ENCODE measurements at places on chromosomes 5 and 9. TPM values are rescaled to one million over a fixed set of nuclear protein-coding genes. Genes with fewer than 3 reads are reported as not detected.

GRCh38 chr5:2181557-2181956, 298.8 kb upstream of the IRX4 start:
- no peak for DNase-seq

- DNase-seq: no peak
These were observed 26.0 kb downstream of the NUTM2F start for GRCh38 chr9:94302426-94302825.

DNA sequence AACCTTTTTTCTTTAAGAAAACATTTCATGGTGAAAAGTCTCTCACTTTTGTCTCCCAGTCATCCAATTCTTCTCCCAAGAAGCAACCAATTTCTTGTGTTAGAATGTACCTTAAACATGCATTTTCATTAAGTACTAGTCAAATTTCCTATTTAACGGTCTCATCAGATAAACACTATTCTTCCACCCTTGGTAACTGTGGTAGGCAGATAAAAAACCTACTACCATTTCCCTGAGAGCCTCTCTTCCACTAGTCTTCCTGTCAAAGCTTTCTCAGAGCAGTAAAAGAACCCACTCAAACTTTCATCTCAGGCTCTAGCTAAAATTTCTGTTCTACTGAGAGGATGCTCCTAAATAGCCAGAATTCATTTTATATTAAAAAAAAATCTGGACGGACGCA, 10.9 kb downstream of the GNE start:
- DNase-seq: no peak

GRCh38 chr9:899440-900184, 58.1 kb downstream of the DMRT1 start:
- DNase-seq: no peak

DNA sequence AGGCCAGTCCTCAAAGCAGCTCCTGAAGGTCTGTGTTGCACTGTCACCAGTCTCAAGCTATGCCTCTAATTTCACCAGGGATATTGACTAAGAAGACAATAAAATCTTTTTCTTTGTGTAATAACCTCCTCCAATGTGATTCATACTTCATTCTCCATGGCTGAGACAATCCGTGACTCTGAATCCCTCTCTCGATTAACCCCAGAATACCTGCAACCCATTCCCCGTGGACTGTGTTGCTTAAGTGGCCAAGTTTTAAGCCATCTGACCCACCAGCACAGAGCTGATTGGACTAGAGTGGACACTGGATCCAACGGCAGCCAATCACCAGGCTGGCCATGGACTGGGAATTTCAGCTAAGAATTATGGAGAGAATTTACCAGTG, 5.4 kb upstream of the CCIN start:
- no peak for DNase-seq

DNA sequence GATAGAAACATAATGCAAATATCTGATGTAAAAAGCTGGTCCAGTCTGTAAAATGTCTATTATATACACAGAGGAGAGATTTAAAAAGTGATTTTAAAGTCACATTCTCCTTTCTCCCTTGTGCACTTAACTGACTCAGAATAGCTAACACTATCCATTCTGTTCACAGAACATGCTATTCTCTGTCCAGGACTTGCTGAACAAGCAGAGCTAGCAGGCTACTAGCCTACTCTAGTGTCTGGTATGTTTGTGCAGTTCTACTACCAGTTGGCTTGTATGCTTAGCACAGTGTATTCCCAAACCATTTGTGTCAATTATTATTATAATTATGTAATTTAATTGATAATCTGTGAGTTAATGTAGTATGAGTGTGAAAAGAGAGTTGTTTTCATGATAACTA, 161.7 kb upstream of the NUDT12 start:
- DNase-seq: no peak

DNA sequence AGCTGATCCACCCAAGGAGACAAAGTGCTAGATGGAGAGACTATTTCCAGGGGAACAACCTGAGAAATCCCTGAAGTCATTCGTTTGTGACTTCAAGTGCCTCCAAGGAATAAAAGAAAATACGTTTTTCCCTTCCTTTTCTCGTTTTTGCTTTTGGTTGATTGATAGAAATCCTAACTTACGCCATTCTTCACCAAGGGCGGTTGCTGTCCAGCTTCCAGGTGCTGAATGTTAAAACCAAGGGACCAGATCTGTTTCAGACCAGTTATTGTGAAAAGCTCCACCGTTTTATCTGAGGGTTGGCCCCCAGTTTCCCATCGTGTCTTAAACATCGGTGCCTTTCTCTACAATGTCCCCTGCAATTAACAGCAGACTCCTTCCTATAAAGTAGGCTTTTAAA, 600.7 kb upstream of the SGCD start:
- peak; percentile 2 for DNase-seq

- no peak for DNase-seq
These were observed 45.3 kb downstream of the MAP1B start for GRCh38 chr5:72152545-72152944.

DNA sequence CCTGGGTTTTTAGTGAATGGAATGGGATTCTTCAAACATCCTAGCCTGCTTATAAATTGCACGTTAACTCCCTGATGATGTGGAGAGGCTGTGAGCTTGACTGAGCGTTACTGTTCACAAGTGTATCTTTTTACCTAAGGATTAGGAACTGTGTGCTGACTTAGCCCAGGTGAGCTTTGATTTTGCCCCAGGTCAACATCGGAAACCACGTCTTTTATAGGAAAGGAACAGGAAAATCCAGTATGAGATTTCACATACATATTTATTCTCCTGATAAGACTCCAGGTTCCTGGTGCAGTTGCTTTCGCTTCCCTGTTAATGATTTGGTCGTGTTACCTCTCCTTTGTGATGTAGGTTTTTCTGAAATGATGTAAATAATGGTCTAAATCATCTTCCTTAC, 103.2 kb upstream of the BASP1 start:
- DNase-seq: no peak

DNA sequence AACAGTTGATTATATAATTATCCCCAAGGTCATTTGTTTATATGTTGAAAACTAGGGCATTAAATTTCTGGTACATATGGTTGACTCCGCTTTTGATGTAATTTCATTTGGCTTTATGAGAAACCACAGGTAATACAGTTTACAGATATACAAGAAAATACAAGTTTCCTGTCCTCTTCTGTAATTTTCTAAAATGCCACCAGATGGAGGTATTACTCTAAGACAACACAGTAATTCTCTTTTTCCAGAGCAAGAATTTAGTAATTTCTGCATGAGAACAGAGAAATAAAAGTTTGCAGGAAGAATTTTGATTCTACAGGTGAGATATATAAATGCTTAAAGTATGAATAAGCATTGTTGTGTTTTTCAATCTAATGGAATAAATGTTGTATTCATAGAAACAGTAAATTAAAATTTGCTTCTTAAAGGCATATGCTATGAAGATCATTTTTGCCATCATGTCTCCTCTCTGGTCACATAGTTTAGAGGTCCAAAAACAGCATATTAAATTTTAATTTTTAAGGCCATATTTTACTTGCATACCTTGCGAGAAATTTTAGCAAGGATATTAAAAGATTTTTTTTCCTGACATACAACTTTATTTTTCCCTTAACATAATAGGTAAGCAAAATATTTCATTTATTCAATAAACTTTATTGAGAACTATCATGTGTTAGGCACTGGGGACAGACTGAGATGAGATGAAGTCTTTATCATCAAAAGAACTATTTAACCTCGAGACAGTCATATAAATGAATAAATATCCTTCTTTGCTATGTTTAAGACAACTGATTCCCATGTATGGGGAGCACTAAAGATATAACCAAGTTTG, 22.7 kb downstream of the CHD1 start:
- DNase-seq: peak; percentile 31

DNA sequence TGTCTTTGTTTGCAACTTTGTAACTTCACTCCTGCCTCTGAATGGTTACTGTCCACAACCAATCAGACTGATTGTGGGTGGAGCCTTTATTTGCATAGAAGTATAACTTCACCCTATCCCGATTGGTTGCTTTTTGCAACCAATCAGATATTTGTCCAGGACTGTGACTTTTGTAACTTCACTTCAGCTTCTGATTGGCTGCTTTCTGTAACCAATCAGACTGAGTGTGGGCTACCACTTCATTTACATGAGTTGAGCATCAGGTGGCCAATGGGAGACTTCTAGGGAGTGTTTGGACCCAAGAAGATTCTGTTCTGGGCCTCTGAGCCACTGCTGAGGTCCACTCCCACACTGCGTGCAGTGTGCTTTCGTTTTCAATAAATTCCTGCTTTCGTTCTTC, 1810.7 kb upstream of the CDH6 start:
- DNase-seq: peak; percentile 87

DNA sequence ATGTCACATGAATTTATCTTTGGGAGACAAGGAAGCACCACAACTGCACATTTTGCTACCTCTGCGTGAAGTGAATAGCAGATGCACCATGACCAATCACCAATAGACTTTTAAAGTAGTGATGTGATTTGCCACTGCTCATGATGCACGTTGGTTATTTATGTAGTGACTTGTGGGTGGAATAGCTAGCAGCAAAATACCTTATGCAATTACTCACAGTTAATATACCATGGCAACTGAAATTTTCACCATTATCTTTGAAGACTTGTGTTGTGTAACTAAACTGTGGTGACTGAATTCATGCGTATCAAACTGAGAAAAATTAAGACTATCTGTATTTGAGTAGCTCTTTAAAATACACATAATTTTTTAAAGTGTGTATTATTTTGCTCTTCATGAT, 46.2 kb upstream of the TUSC1 start:
- peak; percentile 73 for DNase-seq

GRCh38 chr5:173163219-173163618, 18.9 kb downstream of the BNIP1 start:
- DNase-seq: no peak

- no peak for DNase-seq
These were observed 6.8 kb downstream of the ZNF608 start for GRCh38 chr5:124739634-124740025.

DNA sequence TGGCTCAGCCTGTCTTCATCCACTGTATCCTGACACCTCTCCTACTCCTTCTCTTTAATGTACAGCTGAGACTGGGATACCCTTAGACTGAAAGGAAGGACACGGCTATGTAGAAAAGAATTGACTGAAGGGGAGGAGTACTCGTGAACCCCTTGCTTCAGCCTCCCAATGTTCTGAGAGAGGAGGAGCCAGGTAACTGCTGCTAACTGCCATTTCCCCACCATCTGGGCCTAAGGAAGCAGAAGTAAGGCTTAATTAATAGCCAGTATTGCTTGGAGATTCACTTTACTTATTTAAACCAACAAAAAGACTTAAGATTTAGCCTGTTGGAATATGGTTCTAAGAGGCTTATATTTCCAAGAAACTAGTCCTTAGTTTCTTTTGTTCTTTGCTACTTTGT, 18.8 kb upstream of the RGS3 start:
- no peak for DNase-seq

- DNase-seq: peak; percentile 18
These were observed 52.2 kb downstream of the ABHD17B start for GRCh38 chr9:71858812-71859211.

DNA sequence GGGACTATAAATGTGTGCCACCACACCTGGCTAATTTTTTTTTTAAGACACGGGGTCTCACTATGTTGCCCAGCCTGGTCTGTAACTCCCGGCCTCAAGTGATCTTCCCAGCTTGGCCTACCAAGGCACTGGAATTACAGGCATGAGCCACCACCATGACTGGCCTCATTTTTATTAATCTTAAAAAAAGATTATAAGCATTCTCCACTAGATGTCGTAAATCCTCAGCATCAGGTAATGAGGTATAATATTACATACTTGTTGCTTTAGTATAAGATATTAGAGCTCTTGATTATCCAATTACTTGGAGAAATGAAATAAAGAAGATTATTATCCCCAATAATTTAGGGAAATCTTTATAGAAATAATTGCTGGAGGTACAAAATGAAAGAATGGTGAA, 78.2 kb upstream of the HTR1A start:
- DNase-seq: no peak

PIP5K1B gene
- not detected for total RNA-seq

DNA sequence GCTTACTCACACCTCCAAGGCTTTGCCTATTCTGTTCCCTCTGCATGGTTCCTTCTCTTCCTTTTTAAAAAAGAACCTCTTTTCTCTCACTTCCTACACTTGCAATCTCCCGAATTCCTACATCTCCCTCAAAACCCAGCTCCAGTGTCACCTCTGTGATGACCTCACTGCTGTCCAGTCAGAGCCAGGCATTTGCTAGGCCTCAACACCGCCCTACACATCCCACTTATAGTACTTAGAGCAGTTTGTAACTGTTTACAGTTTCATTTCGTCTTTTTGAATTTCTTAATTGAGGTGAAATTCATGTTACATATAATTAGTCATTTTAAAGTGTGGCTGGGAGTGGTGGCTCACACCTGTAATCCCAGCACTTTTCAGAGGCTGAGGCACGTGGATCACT, 30.8 kb downstream of the CD14 start:
- no peak for DNase-seq

DNA sequence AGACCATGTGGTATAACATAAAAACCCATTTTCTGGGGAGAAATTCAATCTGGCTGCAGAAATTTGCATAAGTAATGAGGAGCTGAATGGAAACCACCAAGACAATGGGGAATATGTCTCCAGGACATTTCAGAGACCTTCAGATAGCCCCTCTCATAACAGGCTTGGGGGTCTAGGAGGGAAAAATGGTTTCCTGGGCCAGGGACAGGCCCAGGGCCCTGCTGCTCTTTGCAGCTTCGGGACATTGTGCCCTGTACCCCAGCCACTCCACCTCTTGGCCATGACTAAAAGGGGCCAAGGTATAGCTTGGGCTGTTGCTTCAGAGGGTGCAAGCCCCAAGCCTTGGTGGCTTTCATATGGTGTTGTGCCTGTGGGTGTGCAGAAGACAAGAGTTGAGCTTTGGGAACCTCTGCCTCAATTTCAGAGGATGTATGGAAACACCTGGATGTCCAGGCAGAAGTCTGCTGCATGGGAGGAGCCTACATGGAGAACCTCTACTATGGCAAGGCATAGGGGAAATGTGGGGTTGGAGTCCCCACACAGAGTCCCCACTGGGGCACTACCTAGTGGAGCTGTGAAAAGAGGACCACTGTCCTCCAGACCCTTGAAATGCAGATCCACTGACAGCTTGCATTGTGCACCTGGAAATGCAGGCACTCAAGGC, 30.4 kb downstream of the MRPS30 start:
- no peak for DNase-seq

CLIC3 gene
- total RNA-seq: 1.7 TPM

GRCh38 chr5:123720955-123721354, 209.0 kb downstream of the CSNK1G3 start:
- DNase-seq: peak; percentile 68

All from RPMI7951 (cell line).